ENCODE measurements at places on chromosomes 6 and 20.

DNA sequence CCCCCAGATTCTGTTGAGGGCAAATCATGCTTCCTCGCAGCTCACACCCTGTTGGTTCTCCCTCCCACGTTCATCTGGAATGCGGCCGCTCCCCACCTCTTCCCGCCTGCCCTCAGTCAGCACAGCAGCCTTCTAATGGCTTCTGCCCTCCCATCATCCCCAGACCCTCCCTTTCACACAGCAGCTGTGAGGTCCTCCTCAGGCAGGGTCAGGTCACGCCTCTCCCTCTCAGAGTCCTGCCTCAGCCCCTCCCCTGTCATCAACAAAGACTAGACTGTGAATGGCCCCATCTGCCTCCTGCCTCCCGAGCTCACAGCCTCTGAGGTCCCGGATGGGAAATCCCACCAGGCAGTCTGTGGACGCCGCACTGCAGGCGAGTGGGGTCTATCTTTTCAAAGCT is 7.9 kb upstream of the BHLHE23 start:
- no peak for DNase-seq

DNA sequence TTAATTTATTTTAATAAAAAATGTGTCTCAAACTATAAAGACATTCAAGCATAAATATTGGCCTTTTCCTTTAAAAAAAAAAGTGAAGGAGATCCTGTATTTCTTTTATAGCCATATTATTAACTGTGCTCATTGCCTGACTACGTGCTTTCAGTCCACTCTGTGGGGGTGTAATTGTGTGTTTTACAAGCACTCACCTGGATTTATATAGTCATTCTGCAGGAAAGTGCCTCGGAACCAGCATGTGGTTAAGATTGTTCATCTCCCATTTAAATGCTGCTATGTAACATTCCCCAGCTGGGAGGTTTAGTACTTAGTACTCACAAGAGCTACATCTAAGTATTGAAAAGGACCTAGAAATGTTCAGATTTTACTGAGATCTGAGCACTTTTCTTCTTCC is 47.9 kb upstream of the SLC22A16 start:
- DNase-seq = no peak

- no peak for DNase-seq
Observed at GRCh38 chr6:129849456-129849855, 11.7 kb downstream of the TMEM244 start.

- DNase-seq = no peak
Observed at GRCh38 chr6:31038559-31038958, 28.3 kb downstream of the MUC22 start.

DNA sequence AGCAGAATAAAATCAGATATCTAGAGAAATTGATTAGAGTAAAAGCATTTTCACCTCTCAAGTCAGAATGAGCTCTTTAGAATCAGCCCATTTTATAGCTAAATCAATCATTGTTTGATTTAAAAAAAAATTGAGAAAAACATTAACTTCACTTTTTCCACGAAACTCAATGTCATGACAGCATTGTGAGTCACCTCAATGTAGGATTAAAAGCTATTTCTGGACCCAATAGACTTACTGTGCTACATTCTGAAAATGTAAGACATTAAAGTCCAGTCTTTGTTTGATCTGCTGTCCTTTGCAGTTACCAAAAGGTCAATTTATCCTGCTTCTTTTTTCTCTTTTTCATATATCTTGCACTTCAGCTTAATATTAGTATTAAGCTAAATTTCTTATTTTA is 519.4 kb upstream of the ZNF337 start:
- DNase-seq = no peak

- DNase-seq = no peak
Observed at GRCh38 chr6:3165631-3166534, 8.5 kb upstream of the TUBB2A start.

GRCh38 chr20:34751453-34751852 is 47.3 kb downstream of the TP53INP2 start:
- DNase-seq = no peak

- DNase-seq = no peak
Observed at GRCh38 chr20:43838703-43839060, 76.0 kb upstream of the TOX2 start.

DNA sequence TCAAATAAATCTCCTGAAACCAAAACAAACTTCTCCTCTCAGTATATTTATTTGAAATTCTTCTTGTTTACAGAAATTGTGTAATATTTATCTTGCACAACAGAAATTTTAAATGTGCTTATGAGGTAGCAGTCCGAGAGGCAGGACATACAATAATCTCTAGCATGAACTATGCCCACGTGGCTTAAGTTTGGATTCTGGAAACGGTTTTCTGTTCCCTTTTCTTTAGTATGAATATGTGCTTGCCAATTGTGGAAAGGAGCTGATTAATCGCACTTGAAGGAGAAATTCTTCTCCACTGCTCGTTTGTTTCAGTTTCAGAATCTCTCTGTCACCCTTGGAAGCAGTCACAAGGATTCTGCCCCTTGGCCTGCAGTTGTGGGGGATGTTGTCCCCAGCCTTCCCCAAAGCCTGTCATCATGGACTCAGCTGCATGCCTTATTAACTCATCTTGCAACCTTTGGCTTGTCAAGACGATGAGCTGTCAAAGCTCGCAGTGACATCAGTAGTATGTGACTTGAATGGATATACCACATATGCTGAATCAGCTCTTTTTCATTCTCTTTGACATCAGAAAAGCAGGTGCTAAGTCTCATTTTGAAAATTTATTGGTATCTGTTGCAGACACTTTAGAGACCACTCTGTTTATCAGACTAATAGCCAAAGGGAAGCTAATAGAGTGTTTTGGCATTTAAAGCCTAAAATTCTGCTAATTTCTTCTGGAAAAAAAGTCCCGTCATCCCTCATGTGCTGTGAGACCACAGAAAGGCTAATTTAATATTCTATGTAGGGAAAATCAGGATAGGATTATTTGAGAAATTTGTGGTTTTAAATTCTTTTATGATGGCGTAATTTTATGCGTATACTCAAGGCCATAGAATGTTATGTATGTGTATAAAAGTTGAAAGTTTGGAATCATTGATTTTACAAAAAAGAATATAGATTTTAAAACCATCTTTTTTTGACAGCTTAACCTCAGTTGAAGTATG is 186.8 kb downstream of the ARID1B start:
- DNase-seq = peak; percentile 7

GRCh38 chr6:144284478-144284782 is 705 bp upstream of the UTRN start:
- DNase-seq = no peak

GRCh38 chr6:155883741-155884140 is 428.1 kb upstream of the NOX3 start:
- no peak for DNase-seq

GRCh38 chr6:35145757-35146156 is 4.6 kb upstream of the TCP11 start:
- DNase-seq = no peak

DNA sequence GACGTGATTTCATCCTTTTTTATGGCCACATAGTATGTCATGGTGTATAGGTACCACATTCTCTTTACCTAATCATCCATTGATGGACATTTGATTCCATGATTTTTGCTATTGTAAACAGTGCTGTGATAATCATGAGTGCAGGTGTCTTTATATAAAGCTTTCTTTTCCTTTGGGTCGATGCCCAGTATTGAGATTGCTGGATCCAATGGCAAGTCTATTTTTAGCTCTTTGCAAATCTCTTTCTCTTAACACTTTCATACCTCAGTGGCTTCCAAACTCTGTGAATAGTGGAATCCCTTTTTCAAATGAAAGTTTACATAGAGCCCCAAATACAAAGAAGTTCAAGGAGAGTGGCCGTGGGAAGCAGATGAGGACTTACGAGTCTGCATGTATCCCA is 105.8 kb upstream of the SPTLC3 start:
- no peak for DNase-seq

GRCh38 chr20:8994045-8994444 is 74.8 kb upstream of the PLCB4 start:
- DNase-seq = no peak

DNA sequence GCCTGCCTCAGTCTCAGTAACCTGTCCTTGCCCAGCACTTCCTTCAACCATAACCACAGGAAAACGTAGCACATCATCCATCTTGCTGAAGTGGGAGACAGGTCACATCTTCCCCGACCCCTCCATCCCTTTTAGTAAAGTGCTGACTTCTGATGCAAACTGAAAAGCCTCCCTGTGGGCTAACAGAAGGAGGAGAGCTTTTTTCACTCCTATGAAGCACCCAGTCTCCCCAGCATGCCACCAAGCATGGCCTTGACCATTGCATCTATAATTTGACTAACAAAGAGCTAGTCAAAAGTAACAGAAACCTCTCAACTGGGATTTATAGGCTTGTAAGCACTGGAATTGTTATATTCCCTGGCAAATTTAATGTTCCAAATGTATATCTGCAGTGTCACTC is 288.9 kb upstream of the IRAK1BP1 start:
- DNase-seq = no peak

GRCh38 chr20:32357375-32357868 is 709 bp upstream of the ASXL1 start:
- DNase-seq = no peak

DNA sequence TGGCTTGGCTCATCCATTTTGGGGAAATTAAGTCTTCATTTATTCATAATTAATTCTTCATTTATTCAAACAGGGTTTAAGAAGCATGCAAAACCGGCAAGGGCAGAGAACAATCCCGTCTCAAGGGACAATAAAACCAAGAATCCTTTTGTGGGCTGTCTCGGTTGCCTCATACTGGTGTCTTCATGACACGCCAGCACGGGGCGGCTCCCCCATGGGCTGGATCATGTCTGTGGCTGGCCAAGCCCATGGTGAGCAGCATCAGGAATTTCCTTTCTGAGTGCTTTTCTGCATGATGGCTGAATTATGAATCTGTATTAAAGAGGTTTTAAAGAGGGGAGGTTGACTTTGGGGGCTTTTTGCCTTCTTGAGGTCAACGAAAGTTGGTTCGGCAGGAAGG is 38.3 kb upstream of the DUSP22 start:
- no peak for DNase-seq

- no peak for DNase-seq
Observed at GRCh38 chr20:44644230-44644617, 7.3 kb downstream of the ADA start.

DNA sequence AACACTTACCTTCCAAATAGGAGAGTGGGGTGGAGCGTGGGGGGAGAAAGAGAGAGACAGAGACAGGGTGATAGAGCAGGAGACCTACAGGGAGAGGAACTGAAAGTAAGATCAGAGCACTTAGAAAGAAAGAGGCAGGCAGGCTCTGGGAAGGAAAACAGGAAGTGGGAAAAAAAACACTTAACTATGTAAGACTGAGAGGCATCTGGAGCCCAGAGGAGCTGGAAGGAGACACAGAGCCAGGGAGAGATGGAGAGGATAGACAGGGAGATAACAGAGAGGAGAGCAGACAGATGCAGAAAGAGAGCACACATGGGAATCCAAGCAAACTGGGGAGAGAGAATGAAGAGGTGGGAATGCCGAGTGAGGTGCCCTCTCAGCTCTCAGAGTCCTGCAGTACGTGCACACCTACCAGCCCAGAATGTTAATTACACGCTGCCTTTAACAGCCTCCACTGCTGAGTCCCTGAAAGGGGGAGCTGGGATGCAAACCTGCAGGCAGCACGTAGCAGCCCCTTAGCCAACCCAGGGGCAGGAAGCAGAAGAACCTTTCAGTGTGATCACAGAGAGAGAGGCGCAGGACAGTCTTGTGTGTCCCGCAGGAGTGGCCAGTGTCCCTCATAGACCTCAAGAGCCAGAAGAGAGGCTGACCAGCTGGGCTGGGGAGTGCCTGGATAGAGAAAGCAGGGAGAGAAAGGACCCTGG is 132.7 kb upstream of the LRFN2 start:
- no peak for DNase-seq

Measured in activated CD4-positive, alpha-beta T cell treated with anti-CD3 and anti-CD28 coated beads for 24 hours (primary cell).